ENCODE measurements at places on chromosomes 16 and 17.

DNA sequence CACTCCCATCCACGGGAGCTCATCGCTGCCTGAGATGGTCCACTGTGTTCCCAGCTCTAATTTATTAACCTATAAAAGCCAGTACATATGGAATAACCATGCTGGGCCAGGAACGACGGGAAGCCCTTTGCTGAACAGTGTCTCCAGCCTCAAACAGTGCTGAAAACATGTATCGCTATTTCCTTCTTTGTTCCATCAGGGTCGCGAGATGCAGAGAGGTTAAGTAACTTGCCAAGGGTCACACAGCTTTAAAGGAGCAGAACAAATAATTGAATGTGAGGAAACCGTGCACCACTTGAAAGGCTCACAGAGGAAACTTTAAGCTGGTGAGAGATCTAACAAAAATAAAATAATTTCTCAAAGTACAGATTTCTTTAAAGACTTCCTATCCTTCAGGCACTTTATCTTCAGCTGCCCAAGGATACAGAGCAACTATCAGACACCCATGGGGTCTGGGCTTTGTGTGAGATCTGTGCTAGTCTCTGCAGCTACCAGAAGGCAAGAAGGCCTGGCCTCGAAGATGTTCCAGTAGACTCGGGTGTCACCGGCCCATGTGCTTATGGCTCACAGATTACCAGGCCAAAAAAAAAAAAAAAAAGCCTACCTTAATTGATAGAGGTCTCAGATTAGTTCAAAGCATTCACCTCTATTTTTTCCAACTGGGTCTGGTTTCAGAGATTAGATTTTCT is 207.8 kb upstream of the FOXF1 start:
- no peak for DNase-seq

DNA sequence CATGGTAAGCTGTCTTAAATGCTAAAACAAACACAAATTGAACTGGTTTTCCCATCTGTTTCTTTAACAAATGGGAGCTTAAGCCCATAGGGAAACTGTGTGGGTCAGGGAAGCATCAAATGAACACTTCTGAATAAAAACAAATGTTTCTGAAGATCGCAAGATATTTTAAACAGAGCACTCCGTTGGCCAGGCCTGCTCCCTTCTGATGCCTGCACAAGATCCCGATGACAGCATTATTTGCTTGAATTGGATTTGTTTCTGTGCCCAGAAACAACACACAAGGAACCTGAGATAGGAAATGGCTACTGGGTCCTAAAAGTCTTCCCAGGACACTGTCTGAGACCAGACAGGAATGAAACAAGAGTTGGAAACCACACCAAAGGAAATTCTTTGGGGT is 425.8 kb upstream of the ZFHX3 start:
- DNase-seq: no peak

DNA sequence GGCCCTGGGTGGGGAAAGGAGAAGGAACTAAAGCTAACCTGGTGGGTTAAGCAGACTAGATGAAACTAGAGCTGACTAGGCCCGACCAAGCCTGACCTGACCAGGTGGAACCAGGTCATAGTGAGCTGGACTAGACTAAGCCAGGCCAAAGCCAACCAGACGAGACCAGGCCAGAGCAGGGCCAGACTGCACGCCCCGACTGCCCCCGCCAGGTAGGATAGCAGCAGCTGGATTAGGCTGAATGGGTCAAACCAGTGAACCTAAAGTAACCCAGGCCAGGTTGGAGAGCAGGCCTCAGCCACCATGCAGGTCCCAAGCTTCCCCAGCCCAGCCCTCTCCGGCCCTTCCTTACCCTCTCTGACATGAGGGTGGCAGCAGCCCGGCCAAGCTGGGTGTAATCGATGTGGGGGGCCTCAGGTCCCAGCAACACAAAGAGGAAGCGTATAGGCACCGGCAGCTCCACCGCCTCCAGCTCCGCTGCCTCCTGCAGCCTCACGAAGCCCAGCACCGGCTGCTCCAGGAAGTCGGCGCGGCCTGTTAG is 9.1 kb downstream of the SLC4A1 start:
- DNase-seq: no peak

DNA sequence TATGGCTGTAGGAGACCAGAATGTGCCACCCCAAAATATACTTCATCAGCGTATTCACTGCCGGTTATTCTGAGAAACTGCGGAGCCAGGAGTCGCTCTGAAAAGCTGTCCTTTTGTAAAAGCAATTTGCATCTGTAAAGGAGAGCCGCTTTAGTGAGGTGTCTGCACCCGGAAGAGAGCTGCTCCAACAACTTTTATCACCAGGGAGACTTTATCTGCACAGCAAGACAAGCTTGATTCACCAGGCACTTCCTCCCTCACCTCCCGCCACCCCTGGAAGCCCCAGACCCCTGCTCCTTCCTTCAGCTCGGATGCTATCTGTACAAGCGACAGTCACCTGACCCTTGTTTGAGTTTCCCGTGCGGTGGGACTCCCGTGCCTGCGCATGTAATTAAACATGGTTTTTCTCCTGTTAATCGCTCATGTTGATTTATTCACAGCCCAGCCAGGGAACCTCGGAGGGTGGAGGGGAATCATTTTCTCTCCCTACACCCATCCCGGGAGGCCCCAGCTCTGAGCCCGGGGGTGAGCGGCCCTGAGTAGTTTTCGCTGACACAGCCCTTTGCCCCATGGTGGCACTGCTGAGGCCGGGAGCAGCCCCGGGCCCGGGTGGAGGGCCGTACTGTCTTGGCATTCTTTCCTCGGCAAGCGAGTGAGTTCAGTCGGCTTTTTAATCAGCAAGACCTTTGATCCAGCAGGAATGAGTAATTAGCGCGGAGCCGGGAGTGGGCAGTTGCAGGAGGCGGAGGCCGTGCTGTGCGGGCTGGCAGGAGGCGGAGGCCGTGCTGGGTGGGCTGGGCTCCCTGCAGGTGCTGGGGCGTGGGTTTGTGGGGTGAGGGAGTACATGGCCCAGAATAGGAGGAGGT is 222.7 kb upstream of the CIBAR2 start:
- DNase-seq: no peak

DNA sequence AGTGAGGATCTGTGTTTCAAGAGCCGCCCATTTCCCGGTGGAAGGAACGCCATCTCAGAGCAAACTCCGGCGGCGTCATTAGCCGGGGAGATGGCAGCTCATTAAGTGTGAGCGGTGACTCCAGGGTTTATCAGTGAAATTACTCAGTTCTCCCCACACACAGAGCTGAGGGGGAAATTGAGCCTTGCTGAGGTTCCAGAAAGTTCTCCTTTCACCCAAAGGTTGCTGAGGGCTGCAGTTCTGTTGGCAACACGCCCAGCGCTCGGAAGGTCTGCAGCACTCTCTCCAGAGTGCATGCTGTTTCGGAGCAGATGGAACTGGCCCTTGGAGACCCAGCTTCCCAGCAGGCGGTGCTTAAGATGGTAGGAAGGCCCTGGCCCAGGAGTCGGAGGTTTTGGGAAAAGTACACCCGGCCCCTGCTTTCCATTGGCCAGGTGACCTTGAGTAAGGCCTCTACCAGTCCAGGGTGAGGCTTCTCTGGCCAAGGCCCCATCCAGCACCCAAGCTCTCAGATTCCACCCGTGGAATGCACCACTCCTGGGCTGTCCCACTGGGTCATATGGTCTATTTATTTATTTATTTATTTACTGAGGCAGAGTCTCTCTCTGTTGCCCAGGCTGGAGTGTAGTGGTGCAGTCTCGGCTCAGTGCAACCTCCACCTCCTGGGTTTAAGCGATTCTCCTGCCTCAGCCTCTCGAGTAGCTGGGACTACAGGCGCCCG is 167.7 kb upstream of the CIBAR2 start:
- DNase-seq: no peak

DNA sequence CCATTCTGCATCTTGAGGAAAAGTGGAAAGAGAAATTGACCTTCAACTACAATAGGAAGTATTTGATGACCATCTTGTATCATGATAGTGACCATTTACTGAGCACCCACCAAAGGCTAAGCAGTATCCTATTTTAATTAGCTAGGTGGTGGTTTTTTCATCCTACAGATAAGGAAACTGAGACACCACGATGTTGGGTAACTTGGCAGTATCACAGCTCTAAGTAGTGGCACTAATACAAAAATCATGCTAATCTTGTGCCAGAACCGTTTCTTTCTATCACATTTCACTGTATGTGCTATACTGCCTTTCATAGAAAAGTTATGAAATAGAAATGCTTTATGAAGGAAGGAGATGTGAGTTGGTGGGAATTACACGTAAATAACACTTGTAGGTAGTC is 2.3 kb downstream of the EVI2B start:
- no peak for DNase-seq

DNA sequence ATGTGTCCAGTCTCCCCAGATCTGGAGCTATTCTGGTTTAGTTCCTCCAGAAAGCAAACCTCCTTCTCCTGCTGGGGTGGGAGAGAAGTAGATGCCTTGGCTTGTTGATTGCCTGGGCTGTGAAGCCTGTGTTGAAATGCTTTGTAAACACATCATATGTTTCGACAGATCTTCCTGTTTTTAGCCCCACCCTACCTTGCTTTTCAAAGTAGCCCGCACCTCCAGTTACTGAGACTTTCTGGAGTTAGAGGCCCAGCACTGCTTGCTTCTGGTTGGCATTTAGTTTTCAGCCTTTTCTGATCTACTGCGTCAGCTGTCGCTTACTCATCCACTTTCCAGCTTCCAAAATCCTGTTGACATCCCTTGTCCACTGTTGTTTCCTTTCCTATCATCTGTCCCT is 17.9 kb upstream of the NDEL1 start:
- DNase-seq: no peak

DNA sequence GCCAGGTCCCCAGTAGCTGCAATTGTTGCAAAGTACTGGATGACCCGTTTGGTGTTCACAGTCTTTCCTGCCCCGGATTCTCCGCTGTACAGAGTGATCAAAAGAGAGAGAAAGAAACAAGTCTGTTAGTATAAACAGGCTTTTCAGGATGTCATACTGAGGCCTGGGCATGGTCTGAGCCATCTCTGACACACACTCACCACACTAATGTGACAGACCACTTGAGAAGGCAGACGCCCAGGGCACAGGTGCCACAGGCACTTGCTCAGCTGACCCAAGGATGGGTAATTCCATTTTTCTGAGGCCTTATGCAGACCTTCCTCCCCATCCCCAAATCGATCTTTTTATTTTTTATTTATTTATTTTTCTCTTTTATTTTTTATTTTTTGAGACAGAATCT is 7.5 kb downstream of the MYH3 start:
- no peak for DNase-seq

DNA sequence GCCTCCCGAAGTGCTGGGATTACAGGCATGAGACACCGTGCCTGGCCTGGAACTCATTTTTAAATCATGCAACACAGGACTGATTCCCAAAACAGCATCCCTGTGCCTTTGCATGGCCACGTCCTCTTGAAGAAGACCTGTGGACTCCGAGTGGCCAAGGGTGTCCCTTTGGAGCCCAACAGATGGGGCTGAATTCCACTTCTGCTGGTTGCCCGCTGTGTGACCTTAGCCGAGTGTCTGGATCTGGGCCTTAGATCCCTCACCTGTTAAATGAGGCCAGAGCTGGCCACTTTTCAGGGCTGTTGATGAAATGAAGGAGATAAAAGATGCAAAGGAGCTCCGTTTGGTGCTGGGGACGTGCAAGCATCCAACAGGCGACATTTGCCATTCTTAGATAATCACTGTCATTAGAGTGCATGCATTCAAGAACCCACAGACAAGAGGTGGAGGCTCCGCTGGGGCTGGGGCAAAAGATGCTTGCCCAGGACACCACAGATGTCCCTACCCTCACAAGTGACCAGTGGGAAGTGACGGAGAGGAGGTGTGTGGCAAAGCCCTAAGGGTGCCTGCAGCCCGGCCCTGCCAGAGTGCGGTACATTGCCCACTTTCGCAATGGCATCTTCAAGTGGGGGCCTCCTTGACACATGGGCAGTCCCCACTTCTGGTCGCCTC is 354.1 kb upstream of the TNRC6C start:
- DNase-seq: no peak

DNA sequence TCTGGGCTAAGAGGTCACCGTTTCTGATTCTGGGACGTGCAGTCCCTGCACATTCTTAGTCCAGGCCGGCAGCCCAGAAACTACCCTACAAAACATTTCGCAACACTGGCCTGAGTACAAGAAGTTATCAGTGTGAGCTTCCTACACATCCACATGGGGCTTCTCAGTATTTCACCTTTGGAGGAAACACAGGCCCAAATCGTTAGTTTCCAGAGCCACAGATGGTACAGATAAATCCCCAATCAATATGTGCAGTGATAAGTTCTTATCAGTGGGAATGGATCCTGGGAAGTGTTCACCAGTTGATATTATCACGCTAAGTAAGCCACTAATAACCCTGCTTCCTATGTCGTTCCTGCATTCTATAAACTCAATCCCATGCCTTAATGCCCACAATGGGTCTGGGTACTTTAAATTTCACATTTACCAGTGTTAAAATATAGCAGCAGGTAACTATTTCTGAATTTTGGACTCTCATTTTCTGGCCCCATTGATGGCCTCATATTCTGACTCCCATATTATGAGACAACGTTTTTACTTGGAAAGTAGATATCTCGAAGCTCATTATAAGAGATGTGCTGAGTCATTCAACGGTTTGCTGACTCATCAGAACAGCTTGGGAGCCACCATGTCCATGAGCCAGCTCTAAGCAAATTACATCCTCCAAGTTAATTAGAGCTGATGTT is 370.2 kb upstream of the MAF start:
- no peak for DNase-seq

DNA sequence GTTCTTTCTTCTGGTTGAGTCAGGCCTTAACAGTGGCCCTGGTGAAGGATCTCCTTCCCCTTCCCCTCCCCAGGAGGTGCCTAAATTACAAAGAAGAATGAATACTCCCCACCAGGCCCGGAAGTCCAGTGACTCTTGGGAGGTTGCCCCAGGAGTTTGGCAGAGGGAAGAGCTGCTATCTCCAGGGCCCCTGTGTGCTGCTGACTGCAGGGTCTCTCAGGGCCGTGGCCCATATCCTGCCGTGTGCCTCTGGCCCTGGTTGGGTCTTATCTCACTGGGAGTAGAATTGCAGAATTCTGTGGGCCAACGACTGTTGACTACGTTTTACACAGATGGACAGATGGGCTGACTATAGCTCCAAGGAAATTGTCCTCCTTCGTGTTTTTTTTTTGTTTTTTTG is 28.0 kb downstream of the AKAP1 start:
- DNase-seq: no peak

DNA sequence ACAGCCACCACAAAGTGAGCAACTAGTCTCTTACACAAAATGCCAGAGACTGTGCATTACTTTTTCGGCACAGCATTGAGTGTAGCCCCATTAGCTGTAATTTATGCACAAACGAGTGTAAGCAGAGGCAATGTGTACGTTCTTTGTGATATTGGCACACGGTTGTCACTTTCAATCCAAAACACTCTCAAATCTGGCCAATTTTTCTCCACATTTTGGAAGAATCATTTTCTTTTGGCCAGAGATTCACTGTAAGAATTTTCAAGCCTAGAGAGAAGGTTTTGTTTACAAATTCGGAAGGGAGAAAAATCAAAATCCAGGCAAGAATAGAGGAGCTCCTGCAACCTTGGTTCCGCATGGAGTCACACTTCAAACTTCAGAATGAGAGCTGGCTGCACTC is 15.4 kb upstream of the KIF2B start:
- DNase-seq: no peak

GRCh38 chr17:77590951-77591735 is 367.4 kb upstream of the TNRC6C start:
- no peak for DNase-seq

GRCh38 chr17:82952019-82952418 is 112.2 kb upstream of the ZNF750 start:
- DNase-seq: no peak

- DNase-seq: no peak
These were observed 79.6 kb upstream of the ATP2A3 start for GRCh38 chr17:4043862-4044261.

Data from GOT3 (cell line).